Glutamatergic neuron (in vitro differentiated cells): ENCODE measurements at places on chromosomes 2 and 18.
A peak's percentile ranks its signal among the peaks of the same experiment; 100 is the strongest.

DNA sequence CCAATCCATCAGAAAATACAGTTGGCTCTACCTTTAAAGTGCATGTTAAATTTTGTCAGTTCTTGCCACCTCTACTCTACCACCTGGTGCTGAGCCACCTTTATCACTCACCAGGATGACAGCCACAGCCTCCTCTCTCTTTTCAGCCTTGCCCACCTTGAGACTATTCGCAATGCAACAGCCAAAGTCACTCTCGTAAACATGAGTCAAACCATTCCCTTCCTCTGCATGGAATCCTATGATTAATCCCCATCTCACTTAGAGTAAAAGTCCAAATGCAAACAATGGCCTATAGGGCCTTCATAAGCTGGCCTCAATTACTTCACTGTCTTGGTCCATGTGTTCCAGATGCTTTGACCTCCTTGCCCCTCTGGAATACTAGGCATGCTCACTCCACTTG lies 5.8 kb upstream of the OSBPL6 start:
- DNase-seq = no peak

- no peak for DNase-seq
These were observed 82.5 kb downstream of the KCNS3 start for GRCh38 chr2:17960925-17961324.

DNA sequence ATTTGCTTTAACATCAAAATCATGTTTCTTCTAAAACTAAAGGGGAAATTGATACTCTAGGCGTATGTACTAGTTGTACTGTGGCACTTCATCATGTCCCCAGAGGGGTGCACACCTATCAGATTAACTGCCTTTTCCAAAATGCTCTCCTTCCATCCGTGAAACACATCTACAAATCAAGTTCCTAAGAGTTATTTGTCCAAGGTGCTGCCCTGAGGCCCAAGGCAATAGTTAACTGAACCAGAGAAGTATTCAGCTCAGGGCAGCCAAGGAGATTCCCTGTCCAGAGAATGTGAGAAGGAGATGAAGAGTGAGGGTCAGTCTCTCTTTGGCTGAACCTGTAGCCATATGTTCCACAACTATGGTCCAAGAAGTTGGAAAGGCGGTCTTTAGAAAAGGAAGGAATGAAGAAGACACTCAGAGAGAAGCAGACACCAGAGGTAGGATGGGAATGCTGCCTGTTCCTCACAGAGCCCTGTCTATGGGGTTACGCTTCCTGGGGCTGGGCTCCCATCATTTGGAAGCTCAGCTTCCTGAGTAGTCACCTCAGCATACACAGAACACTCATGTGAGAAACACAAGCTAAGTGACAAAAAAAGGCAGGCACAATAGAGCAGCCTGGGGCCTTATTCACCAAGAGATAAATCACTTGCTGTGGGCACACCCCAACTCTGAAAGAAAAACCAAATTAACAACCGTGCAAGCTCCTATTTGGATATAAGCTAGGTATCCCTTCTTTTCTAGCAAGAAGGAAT lies 55.6 kb downstream of the ANKRD44 start:
- DNase-seq = no peak

DNA sequence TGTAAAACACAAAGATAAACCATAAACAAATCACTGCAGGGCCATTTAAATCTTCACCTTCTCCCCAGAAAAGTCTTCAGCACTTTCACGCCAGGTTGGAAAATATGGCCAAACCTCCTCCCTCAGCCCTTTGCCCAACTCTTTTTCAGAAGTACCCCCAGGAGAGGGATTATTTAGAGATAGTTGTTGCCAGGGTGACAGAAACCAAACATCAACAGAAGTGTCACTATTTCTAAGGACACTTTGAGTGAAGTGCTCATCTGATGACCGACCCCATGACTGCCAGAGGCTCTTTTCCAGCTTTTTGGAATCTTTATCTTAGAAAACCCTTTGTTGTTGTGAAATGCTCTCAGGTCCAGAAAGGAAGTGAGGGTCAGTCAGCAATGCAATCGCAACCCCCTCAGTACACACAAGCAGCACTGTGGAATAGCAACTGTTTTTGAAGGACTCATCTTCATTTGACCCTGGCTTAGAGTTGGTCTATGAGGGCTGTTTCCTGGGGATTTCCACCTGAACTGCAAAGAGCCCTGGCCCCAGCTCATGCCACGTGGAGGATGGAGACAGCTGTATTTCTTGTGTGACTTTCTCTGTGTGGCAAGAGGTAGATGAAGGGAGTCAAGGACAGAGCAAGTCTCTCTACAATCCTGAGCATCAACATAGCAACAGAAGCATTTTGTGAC lies 114.0 kb upstream of the STON1 start:
- no peak for DNase-seq

- DNase-seq = no peak
These were observed 37.0 kb downstream of the ZC3H8 start for GRCh38 chr2:112217854-112218253.

- DNase-seq = no peak
These were observed 30.6 kb upstream of the NCK2 start for GRCh38 chr2:105714141-105714540.

DNA sequence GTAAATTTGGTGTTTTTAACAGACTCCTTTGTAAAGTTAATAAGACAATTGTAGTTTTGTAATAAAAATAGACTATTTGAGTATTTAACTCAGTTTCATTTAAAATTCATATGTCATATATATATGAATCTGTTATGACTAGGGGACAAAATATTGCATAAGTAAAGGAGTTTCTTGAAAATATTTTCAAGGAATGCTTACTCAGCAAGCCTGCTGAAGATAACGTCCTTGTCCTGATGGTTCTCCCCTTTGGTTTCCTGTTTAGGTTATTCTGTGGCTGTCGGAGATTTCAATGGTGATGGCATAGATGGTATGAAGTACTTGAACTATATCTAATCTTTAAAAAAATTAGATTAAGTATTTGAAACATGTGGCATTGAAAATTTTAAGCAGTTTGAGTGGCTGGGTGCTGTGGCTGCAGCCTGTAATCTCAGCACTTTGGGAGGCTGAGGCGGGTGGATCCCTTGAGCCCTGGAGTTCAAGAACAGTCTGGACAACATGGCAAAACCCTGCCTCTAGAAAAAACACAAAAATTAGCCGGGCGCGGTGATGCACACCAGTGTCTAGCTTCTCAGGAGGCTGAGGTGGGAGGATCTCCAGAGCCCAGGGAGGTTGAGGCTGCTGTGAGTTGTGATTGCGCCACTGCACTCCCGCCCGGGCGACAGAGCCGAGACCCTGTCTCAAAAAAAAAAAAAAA lies 47.1 kb downstream of the ITGAV start:
- no peak for DNase-seq

- no peak for DNase-seq
These were observed 198.3 kb upstream of the DLGAP1 start for GRCh38 chr18:4653418-4653817.

DNA sequence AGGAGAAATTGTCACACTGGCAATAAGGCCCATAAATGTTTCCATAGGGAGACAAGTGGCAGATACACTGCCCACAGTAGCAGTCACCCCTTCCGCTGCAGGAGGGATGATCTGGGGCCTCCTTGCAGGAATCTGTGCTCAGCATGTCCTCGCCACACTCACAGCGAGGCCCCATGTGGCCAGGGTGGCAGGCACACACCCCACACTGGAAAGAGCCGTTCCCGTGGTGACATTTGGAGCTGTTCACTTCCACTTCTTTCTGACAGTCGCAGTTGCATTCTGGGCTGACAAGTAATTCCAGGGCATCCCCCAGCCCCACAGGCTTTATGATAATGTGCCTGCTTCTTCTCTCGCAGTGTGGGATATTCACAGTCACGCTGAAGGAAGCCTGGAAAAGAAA lies 62.6 kb downstream of the ITGB6 start:
- no peak for DNase-seq

GRCh38 chr2:196849895-196850294 lies 40.7 kb upstream of the C2orf66 start:
- DNase-seq = no peak

DNA sequence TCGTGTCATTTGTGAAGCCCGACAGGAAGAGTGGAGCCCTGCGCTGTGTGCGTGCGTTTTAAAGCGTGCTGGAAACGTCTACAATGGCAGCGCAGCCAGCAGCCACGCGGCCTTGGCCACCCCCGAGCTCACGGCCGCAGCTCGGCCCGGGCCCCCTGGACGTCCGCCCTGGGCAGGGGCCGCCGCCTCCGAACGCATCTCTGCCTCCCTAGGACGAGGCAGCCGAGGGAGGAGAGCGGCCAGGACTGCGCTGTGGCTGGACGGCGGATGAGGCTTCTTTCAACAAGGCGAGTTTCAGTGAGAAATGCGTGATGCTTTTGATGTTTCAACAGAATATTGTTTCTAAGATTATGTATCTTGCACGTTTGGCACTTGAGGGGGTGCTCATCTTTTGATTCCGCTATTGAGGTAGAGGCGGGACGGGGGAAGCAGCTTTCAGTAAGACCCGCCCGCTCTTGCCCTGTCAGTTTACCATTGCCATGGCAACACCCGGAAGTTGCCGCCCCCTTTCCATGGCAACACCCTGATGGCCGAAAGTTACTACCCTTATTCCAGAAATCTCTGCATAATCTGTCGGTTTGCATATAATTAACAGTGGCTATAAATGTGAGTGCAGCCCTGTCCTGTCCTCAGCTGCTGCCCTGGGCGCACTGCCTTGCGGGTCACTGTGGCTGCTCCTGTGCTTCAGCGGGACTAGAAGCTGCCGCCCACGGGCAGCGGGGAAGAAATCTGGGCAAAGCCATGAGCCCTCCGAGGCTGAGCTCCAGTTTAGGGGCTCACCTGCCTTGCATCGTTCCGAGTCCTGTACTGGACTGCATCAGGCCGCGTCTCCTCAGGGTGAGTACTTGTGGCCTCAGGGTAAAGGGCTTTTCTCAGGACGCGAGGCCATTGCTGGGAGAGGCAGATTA lies 38.6 kb downstream of the ADNP2 start:
- DNase-seq = peak; percentile 76
